ENCODE measurements at places on chromosomes 1 and 21.

- no peak for DNase-seq
Observed at GRCh38 chr1:209304166-209304565, 279.3 kb upstream of the CAMK1G start.

- DNase-seq, result no peak
Observed at GRCh38 chr1:37692834-37693175, 489 bp downstream of the CDCA8 start.

- DNase-seq, result no peak
Observed at GRCh38 chr1:30986755-30987154, 78.2 kb upstream of the SDC3 start.

GRCh38 chr1:207424570-207425131, 29.5 kb upstream of the CR2 start:
- DNase-seq, result no peak
